PC-9 (cell line): ENCODE measurements at places on chromosomes 2 and 18. TPM values are rescaled to one million over a fixed set of nuclear protein-coding genes. Genes with fewer than 3 reads are reported as not detected.

- H3K27ac ChIP-seq = no peak overlapping the region
- no peak overlapping the region for H3K4me3 ChIP-seq
- H3K4me1 ChIP-seq = peaks cover 37% of the 10 kb centered on the region
- no peaks in the 10 kb centered on the region for H3K27me3 ChIP-seq
Measured at GRCh38 chr2:42124011-42124785, 45.0 kb upstream of the EML4 start.

GRCh38 chr18:2337552-2338141 lies 233.7 kb downstream of the METTL4 start:
- H3K36me3 ChIP-seq = no peaks in the 10 kb centered on the region
- no peaks in the 10 kb centered on the region for H3K27me3 ChIP-seq
- DNase-seq = no peak
- no peak overlapping the region for H3K4me3 ChIP-seq

- no peak for DNase-seq
- H3K27ac ChIP-seq = peak overlapping the region; percentile 88
- H3K36me3 ChIP-seq = peaks cover 8% of the 10 kb centered on the region; the same call in 1 of the 2 replicates
- no peaks in the 10 kb centered on the region for H3K27me3 ChIP-seq
Measured at GRCh38 chr2:65228263-65228750, 676 bp downstream of the ACTR2 start.

The SPATA3 gene
- not detected in 2 replicates for total RNA-seq

DNA sequence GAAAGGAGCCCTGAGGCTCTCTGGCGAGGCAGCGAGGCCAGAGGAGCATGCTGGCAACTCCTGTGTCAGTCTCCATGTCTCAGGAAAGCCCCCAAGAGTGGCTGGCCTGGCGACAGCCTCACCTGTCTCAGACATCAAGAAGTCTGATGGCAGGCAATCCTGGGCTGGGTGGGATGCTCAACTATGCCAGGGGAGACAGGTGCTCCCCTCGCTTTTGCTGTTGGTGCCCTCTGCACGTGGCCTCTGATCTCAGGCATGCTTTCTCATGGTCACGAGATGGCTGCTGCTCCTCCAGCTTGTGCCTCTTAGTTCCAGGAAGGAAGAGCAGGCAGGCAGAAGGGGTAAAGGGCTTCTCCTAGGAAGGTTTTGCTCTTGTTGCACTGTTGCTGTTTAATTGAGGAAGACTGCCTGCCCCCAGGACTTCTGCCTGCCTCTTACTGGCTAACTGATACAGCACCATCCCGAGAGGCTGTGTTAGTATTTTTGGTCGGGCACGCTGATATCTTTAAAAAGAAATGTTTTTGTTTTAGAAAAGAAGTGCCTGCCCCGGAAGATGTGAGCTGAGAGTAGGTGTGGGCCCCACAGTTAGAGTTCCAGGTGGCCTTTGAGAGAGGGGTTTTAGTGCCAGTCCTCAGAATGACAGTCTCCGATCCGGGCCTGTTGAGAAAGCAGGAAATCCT lies 344.8 kb upstream of the HS6ST1 start:
- H3K4me3 ChIP-seq = no peak overlapping the region
- H3K4me1 ChIP-seq = no peaks in the 10 kb centered on the region
- no peaks in the 10 kb centered on the region for H3K36me3 ChIP-seq
- H3K27ac ChIP-seq = no peak overlapping the region
- 0 out of 2 replicates have a peak, but pooled peaks cover 9% of the 10 kb centered on the region for H3K27me3 ChIP-seq
- no peak for DNase-seq

DNA sequence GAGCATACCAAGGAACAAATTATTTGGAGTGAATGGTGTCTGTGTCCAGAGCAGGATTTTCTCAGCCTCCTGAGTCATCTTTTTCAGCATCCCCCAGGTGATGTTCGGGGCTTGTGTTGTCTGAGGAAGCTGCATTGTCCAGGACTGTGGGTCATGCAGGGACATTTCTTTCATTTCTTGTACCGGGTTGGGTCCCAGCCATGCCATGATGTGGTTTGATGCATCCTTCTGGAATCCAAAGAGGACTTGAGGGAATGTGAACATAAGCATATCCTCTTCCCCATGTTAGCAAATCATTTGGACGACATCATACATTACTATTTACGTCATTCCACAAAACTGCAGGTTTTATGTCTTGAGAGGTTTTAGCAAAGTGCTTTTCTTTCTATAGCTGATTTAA lies 797.8 kb downstream of the CCDC85A start:
- no peaks in the 10 kb centered on the region for H3K27me3 ChIP-seq
- no peaks in the 10 kb centered on the region for H3K4me1 ChIP-seq
- H3K36me3 ChIP-seq = no peaks in the 10 kb centered on the region
- no peak overlapping the region for H3K4me3 ChIP-seq
- no peak overlapping the region for H3K27ac ChIP-seq

GRCh38 chr2:53127061-53127650 lies 640.4 kb upstream of the CHAC2 start:
- no peaks in the 10 kb centered on the region for H3K36me3 ChIP-seq
- DNase-seq = no peak
- H3K4me1 ChIP-seq = peaks cover 28% of the 10 kb centered on the region
- H3K27me3 ChIP-seq = no peaks in the 10 kb centered on the region

The CFAP65 gene
- not detected in 2 replicates for total RNA-seq

DNA sequence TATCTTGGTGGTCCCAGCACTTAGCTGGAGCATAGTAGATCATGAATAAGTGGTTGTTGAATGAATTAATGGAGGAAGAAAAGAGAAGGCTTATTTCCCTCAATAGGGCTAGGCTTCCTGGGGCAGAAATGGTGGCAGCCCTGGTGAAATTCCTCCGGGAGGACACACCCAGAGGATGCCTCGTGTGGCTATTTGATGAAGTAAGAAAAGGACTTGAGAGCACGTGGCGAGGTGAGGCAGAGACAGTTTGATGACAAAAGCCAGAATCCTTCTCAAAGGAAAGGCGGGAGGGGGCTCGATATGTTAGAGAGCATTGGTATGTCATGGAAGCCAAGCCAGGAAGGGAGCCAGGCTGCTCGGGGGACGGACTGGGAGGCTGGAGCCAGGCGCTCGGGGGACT lies 14.7 kb downstream of the FAM228A start:
- H3K4me1 ChIP-seq = no peaks in the 10 kb centered on the region
- no peak overlapping the region for H3K27ac ChIP-seq
- no peaks in the 10 kb centered on the region for H3K36me3 ChIP-seq
- no peaks in the 10 kb centered on the region for H3K27me3 ChIP-seq
- no peak overlapping the region for H3K4me3 ChIP-seq

- no peak for DNase-seq
- H3K36me3 ChIP-seq = no peaks in the 10 kb centered on the region
- H3K27me3 ChIP-seq = no peaks in the 10 kb centered on the region
- no peak overlapping the region for H3K4me3 ChIP-seq
- no peak overlapping the region for H3K27ac ChIP-seq
Measured at GRCh38 chr2:63736354-63736753, 105.3 kb upstream of the UGP2 start.

GRCh38 chr2:227150222-227150936 lies 13.6 kb downstream of the COL4A4 start:
- no peak overlapping the region for H3K4me3 ChIP-seq
- no peak overlapping the region for H3K27ac ChIP-seq
- H3K27me3 ChIP-seq = no peaks in the 10 kb centered on the region
- H3K36me3 ChIP-seq = no peaks in the 10 kb centered on the region
- DNase-seq = no peak

The RAX gene
- total RNA-seq = not detected in 2 replicates

The REG3G gene
- not detected in 2 replicates for total RNA-seq

The LOXL3 gene
- 3.1 and 5.0 TPM in 2 replicates for total RNA-seq

DNA sequence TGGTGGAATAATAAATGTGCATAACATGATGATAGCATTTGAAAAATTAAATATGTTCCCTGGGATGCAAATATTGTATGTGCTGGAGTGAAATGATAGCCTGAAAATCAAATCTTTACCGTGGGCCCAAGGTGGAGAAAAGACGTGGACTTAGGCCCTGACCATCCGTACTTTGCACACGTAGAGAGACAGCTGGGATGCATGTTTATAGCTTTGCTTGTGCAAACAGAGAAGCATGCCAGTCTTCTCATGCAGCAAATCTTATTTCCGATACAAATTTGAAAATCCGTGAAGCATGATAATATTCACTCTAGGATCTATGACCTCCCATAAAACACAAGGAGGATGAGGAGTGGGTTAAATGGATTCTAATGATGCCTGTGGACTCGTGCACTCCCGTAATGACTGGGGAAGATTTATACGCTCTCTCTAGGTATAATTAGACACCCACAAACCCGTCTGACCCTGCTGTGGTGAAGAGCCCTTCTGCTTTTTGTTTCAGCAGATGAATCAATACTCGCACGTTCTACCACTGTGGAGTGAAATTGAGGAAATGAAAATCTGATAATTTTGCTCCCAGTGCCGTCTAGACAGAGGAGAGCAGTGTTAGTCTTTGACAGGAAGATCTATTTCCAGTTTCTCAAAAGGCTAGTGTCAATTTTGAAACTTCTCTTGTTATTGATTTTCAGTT lies 810.3 kb upstream of the SALL3 start:
- H3K27me3 ChIP-seq = peaks cover 33% of the 10 kb centered on the region
- H3K27ac ChIP-seq = no peak overlapping the region
- H3K4me1 ChIP-seq = no peaks in the 10 kb centered on the region
- DNase-seq = no peak
- H3K36me3 ChIP-seq = no peaks in the 10 kb centered on the region

The HOXD3 gene
- total RNA-seq = not detected in 2 replicates

The TMEM198 gene
- total RNA-seq = 3.6 and 5.8 TPM in 2 replicates

DNA sequence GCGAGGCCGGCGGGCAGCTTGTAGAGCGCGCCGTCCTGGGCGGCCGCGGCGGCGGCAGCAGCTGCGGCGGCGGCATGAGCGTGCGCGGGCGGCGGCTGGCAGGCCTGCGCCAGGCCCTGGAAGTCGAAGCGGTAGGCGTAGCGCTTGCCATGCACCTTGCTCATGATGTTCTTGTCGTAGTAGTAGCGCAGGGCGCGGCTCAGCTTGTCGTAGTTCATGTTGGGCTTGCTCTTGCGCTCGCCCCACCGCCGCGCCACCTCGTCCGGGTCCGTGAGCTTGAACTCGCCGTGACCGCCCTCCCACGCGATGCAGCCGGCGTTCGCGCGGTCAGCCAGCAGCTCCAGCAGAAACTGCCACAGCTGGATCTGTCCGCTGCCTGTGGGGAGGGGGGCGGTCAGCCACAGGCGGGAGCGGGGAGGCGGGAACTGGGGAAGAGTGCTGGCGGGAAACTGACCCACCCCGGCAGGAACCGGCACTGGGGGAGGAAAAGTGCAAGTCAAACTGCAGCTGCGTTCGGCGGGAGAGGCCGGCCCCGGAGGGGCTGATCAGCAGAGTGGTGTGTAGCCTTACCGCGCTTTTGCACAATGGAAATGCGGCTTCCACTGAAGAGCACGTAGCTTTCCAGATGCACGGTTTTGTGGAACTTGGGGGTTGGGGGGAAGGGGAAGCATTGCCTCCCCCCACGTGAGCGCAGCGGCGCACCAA lies 3.0 kb downstream of the FEV start:
- H3K4me1 ChIP-seq = no peaks in the 10 kb centered on the region
- peaks cover 49% of the 10 kb centered on the region for H3K27me3 ChIP-seq
- H3K4me3 ChIP-seq = no peak overlapping the region
- no peaks in the 10 kb centered on the region for H3K36me3 ChIP-seq

The UGT1A3 gene
- total RNA-seq = 60.3 and 67.1 TPM in 2 replicates

The PTPRN gene
- total RNA-seq = not detected in 2 replicates

The ITSN2 gene
- 28.4 and 30.4 TPM in 2 replicates for total RNA-seq

GRCh38 chr2:21519412-21519811 lies 395.6 kb downstream of the TDRD15 start:
- no peaks in the 10 kb centered on the region for H3K27me3 ChIP-seq
- H3K27ac ChIP-seq = no peak overlapping the region
- DNase-seq = no peak
- H3K4me3 ChIP-seq = no peak overlapping the region
- no peaks in the 10 kb centered on the region for H3K36me3 ChIP-seq
- no peaks in the 10 kb centered on the region for H3K4me1 ChIP-seq

DNA sequence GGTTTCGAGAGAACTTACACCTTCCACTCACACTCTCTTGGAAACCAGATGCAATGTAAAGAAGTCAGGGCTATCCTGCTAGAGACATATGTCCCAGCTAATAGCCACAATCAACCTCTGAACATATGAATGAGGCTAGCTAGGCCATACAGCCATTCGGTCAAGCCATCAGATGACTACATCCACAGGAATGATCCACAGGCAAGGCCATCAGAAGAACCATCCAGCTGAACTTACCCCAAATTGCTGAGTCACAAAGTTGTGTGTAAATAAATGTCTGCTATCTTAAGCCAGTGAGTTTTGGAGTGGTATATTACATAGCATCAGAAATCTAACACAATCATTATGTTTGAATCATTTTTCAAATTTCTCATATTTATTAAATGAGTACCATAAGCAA lies 5.2 kb upstream of the SPAST start:
- no peak overlapping the region; the same call in 1 of the 2 replicates for H3K27ac ChIP-seq
- DNase-seq = peak; percentile 68
- H3K36me3 ChIP-seq = no peaks in the 10 kb centered on the region
- no peaks in the 10 kb centered on the region for H3K27me3 ChIP-seq
- H3K4me1 ChIP-seq = peaks cover 15% of the 10 kb centered on the region
- H3K4me3 ChIP-seq = no peak overlapping the region

- H3K4me3 ChIP-seq = peak overlapping the region; percentile 76
- DNase-seq = peak; percentile 56
Measured at GRCh38 chr18:8706791-8707555, 1.6 kb downstream of the MTCL1 start.

The TUBA4B gene
- total RNA-seq = not detected in 2 replicates

GRCh38 chr2:173149491-173149890 lies 73.8 kb downstream of the MAP3K20 start:
- H3K27me3 ChIP-seq = no peaks in the 10 kb centered on the region
- H3K27ac ChIP-seq = no peak overlapping the region
- DNase-seq = no peak
- H3K4me3 ChIP-seq = no peak overlapping the region
- H3K4me1 ChIP-seq = peaks cover 26% of the 10 kb centered on the region
- H3K36me3 ChIP-seq = no peaks in the 10 kb centered on the region

DNA sequence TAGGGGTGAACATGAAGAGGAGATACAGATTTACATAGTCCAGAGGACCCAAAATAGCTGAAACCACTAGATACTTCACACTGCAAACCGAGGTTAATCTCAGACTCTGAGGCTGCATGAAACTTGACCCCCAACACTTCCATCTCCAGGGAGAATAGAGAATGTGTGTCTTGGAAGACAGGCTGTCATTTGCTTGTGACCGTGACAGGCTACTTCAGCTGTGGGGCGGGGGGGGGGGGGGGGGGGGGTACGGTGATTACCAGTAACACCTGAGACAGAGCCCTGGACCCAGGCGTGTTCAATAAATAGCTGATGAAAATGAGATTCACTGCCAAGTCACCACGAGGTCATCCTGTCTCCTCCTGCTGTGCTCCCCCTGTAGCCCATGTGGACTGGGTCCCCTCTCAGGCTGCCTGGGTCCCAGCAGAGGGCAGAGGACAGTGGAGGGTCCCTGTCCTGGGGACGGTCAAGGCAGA lies 5.7 kb upstream of the KLHL29 start:
- no peak for DNase-seq
- H3K4me1 ChIP-seq = peaks cover 40% of the 10 kb centered on the region
- no peak overlapping the region for H3K27ac ChIP-seq
- no peaks in the 10 kb centered on the region for H3K36me3 ChIP-seq
- no peaks in the 10 kb centered on the region for H3K27me3 ChIP-seq

GRCh38 chr2:133918141-133918540 lies 335.7 kb upstream of the MGAT5 start:
- H3K4me3 ChIP-seq = no peak overlapping the region
- no peak for DNase-seq
- H3K27ac ChIP-seq = no peak overlapping the region

The OTX1 gene
- 6.8 and 7.0 TPM in 2 replicates for total RNA-seq

- no peak for DNase-seq
- no peak overlapping the region for H3K4me3 ChIP-seq
- H3K27me3 ChIP-seq = no peaks in the 10 kb centered on the region
- no peak overlapping the region for H3K27ac ChIP-seq
- peaks cover 12% of the 10 kb centered on the region; the same call in 1 of the 2 replicates for H3K36me3 ChIP-seq
Measured at GRCh38 chr2:152565884-152566727, 151.2 kb downstream of the PRPF40A start.

GRCh38 chr2:132606649-132607048 lies 63.4 kb downstream of the LYPD1 start:
- H3K27me3 ChIP-seq = no peaks in the 10 kb centered on the region
- DNase-seq = no peak
- no peaks in the 10 kb centered on the region for H3K36me3 ChIP-seq
- H3K4me3 ChIP-seq = no peak overlapping the region

The MYL1 gene
- total RNA-seq = not detected in 2 replicates
